ENCODE measurements at places on chromosomes 6 and 20.

DNA sequence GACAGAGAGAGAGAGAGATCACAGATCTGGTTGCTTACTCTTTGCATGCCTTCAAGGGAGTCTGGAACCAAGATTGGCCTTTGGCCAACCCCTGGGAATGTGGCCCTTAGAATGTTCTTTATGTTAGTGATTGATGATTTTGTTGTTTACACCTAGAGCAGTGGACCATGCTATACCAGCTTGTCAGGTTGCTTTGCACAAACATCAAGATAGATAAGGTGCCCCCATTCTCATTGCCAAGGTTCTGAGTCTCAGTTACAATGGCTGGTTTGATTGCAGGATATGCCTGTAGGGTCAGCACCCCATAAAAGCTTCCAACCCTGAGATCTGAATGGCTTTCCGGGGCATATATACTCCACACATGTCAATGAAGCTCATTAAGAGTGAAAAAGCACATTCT, 53.5 kb upstream of the SLC2A12 start:
- DNase-seq, result no peak

DNA sequence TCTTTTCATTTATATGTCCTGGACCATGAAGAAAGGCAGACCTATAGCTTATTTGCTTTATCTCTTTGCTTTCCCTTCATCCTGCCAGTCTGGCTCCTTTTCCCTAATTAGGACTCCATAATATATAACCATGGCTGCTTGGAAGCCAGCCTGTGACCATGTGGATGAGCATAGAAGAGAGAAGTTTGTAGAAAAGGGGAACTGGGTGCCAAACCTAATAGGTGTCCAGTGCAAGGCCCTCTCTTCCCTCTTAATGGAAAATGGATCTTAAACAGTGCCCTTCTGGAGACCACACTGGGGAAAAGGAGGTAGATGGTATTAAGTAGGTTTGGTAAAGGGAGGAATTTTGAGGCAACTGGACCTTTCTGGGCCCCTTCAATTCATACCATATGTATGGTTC, 16.7 kb upstream of the OSTM1 start:
- no peak for DNase-seq

- DNase-seq, result no peak
Measured at GRCh38 chr6:64727075-64727474, 980.0 kb downstream of the EYS start.

GRCh38 chr6:34315780-34316179, 67.0 kb upstream of the SMIM29 start:
- no peak for DNase-seq

GRCh38 chr20:24657196-24657595, 187.8 kb downstream of the SYNDIG1 start:
- no peak for DNase-seq

- no peak for DNase-seq
Measured at GRCh38 chr6:158756126-158756525, 63.0 kb downstream of the EZR start.

DNA sequence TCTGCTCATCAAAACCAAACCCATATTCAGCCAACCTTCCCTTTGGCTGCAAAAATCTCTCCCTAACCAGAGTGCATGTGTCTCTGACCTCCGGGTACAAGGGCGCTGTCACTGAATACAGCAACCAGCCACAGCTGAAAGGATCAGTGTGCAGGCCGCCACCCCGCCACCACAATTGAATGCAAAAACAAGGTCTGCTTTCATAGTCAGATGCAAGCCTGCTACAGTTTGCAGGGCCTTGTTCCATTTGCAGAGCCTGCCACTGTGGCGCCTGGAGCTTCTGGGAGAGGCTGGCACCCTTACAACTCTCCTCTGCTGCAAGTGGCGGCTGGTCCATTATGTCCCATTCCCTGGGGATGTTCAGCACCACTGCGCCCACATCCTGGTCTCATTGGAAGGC, 23.5 kb downstream of the MDGA1 start:
- no peak for DNase-seq

GRCh38 chr6:13838616-13839015, 24.3 kb upstream of the MCUR1 start:
- no peak for DNase-seq

GRCh38 chr6:151475653-151476523, 17.9 kb upstream of the CCDC170 start:
- peak; percentile 50 for DNase-seq

DNA sequence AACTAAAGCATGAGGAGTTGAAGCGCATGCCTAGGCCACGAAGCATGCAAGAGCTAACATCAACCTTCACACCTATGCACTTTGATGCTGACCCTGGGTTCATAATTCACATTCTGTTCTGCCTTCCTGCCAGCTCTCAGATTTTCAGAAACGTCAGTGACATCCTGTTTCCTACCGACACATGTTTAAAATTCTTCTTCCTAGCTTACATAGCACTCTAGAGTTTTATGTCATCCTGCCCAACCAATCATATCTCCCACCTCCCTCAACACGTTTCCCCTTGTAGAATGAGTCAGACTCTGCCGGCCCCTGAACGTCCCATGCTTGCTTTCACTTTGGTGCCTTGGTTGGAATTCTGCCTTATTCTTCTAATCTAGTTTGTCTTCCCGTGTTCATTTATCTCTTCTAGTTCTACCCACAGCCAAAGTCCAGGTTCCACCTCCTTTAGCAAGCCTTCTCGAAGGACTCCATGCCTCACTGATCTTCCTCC, 97.2 kb upstream of the MAP7 start:
- DNase-seq, result peak; percentile 23

GRCh38 chr6:115832786-115833185, 227.9 kb downstream of the FRK start:
- no peak for DNase-seq

DNA sequence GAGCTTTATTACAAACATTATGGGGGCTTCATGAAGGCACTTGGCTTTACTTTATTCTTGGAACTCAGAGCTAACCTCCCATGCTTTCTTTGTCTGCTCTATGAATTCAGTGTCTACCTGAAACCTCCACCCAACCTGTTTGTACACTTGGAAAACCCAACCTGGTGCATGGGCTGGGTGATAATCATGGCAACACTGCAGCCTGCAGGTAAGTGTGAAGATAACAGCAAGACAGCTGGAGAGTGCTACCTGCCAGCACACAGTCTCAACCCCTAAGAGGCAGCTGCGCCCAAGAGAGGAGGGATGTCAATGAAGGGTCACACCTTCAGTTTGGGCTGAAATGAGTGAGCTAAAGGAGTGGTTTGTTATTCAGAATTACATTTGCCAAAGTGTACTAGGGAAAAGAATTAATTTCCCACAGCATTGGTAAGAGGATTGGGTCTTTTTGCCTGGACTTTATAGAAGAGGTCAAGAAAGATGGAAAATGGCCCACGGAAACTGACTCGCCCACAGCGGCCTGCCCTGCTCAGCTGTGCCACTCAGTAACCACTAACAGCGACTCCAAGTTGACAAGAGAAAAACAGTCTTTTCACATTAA, 24.4 kb downstream of the FOXQ1 start:
- no peak for DNase-seq

DNA sequence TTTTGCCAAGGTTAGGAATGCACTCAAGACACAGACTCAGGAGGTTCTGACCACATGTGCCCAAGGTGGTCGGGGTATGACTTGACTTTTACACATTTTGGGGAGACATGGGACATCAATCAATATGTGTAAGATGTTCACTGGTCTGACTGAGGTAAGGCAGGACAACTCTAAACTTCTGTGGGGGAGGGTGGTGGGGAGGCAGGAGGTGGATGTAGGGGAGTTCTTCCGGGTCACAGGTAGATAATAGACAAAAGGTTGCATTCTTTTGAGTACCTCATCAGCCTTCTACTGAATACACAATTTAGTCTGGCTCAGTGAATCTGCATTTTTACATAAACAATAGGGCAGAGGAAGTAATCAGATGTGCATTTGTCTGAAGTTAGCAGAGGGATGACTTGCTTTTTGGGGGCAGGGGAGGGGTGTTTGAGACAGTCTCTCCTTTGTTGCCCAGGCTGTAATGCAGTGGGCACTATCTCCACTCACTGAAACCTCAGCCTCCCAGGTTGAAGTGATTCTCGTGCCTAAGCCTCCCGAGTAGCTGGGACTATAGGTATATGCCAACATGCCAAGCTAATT, 10.9 kb downstream of the ECHDC1 start:
- no peak for DNase-seq

- no peak for DNase-seq
Measured at GRCh38 chr6:68633972-68634725, 933 bp upstream of the ADGRB3 start.

DNA sequence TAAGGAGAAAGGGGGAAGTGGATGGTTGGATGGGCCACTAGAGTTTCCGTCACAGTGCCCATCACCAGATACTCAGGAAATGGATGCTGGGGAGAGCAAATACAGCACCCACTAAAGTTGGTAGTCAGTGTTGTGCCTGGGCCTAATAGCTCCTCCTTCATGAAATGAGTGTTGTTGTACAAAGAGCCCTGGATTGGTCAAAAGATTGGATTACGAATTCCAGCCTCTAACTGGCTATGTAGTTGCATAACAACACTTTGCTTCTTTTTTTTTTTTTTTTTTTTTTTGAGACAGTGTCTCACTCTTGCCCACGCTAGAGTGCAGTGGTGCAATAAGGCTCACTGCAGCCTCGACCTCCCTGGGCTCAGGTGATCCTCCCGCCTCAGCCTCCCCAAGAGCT, 27.4 kb downstream of the KCNG1 start:
- DNase-seq, result no peak

GRCh38 chr6:23953976-23954375, 172.0 kb upstream of the NRSN1 start:
- no peak for DNase-seq

DNA sequence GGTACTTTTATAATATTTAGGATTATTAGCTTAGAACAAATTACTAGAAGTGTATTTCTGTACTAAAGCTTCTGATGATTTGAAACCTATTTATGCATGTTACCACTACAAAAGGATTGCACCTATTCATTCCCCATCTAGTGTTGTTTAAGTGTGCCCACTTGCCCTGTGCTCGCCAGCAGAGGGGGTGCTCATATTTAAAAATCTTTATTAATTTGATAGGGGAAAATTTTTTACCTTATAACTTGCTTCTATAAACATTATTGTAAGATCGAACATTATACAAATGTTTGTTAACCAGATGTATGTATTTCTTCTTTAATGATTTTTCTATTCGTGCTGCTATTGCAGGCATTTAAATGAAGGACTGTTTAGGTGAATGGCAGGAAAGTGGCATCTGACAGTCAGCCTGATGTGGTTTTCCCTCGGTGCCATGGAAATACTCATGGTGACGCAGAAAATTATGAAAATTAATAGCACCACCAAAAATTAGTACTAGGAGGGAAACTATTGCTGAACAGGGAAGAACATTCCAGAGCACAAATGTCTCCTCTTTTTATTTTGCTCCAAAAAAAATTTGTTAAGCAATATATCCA, 44.1 kb upstream of the FNDC1 start:
- DNase-seq, result no peak

- DNase-seq, result no peak
Measured at GRCh38 chr6:108676555-108676954, 115.8 kb downstream of the FOXO3 start.

DNA sequence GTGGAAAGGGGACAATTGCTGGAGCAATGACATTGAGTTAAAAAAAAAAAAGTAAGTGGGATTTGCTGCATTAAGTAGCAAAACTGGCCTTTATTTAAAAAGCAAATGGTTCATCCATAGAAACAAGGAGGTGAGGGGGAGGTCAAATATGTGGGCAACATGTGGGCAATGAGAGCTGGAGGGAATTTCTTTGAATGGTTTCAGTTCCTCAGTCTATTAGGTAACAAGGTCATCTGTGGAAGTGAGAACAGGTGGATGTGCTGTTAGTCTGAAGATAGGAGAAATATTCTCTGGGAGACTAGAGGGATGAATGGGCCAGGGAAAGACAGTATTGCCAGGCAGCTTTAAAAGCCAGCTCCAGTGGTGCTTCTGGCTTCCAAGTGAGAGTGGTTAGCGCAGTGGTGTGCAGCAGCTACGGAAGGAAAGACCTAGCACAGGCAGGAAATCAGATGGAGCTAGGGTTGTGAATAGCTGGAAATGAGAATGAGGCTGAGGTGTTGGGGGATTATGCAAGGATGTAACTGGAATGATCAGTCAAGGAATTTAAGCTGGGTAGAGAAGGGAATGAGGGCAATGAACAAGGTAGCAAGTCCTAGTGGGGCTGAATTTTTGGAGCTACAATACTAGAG, 727.6 kb downstream of the PTPRT start:
- DNase-seq, result no peak

- DNase-seq, result no peak
Measured at GRCh38 chr6:72784071-72784470, 162.2 kb downstream of the KCNQ5 start.

- DNase-seq, result no peak
Measured at GRCh38 chr6:43986177-43986825, 141.0 kb downstream of the MRPL14 start.

DNA sequence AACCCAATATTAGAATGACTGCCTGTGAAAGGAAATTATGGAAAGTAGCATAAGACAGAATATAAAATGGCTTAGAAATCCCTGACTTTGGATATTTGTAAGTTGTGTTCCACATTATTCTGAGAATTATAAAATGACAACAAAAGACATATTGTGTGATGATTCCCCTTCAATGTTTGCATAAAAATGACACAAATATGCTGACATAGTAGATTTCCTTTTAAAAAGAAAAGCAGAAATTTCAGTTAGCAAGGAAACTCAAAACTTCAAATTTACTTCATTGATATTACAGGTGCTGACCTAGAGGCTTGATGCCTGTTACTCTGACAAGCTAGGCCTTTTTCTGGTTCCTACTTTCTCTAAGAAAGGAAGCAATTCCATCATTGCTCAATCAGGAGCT, 816.9 kb upstream of the HS3ST5 start:
- no peak for DNase-seq

- no peak for DNase-seq
Measured at GRCh38 chr6:131911951-131912350, 39.2 kb downstream of the CCN2 start.

DNA sequence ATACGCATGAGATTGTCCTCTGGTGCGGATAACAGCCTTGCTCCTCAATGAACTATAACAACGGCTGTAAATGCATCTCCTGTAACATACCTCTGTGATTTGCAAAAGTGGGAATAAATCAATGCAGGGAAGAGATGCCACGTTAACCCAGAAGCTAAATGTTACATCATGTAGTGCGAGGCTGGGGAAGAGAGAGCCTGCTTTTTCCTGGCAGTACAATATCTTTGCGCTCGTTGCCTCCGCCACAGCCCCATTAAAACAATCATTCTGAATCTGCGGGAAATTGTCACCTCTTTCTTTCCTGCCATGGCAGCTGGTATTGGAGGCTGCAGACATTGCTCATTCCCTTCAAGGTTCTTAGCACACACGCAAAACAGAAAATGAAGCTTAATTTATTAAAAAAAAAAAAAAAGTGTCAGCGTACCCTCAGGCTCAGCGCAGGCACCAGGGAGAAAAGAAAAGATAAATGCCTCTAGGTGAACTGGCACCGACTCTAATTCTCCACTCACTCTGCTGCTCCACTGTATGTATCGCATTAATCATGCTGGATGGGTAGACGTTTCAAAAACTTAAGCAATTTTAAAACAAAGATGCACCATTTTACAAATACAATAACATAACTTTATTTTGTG, 70.2 kb upstream of the TFB1M start:
- DNase-seq, result no peak

- no peak for DNase-seq
Measured at GRCh38 chr6:106134906-106135634, 48.9 kb downstream of the PRDM1 start.

- no peak for DNase-seq
Measured at GRCh38 chr20:57939499-57939898, 229.7 kb upstream of the PMEPA1 start.

- DNase-seq, result no peak
Measured at GRCh38 chr6:35911871-35912653, 8.8 kb downstream of the SRPK1 start.

GRCh38 chr20:37523012-37523391, 2.0 kb downstream of the NNAT start:
- no peak for DNase-seq

All from stimulated activated CD4-positive, alpha-beta T cell treated with anti-CD3 and anti-CD28 coated beads, Interleukin-1b, Interleukin-23, amount 100 ng/mL, for 4 hours (primary cell).